ENCODE measurements at places on chromosomes 12 and 14.

DNA sequence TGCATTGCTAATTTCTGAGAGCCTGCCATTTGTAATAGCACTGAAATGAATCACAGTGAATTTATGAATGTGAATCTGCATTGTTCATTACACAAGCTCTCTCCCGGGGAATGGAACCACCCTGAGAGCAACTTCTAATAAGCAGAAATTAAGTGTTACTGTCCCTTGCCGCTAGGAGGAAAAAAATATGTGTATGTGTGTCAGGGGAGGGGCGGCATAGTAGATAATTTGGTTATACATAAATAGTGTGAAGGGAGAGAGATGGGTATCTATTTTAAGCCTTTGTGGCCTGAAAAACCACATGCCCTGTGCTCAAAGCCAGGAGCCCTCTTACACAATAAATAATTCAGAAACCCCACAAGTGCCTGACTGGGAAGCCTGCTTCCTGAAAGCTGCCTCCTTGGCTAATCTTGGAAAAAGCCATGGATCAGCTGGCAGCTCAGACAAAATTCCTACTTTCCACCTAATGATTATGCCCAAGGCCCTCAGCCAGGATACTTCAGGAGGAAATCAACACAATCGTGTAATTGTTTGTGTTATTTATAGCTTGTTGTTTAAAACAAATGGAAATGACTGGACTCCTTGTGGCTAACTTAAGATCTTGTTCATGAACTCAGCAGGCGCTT lies 366.2 kb upstream of the KITLG start:
- peak; percentile 35 for DNase-seq

- no peak for DNase-seq
Observed at GRCh38 chr12:89544022-89544421, 18.2 kb upstream of the POC1B start.

DNA sequence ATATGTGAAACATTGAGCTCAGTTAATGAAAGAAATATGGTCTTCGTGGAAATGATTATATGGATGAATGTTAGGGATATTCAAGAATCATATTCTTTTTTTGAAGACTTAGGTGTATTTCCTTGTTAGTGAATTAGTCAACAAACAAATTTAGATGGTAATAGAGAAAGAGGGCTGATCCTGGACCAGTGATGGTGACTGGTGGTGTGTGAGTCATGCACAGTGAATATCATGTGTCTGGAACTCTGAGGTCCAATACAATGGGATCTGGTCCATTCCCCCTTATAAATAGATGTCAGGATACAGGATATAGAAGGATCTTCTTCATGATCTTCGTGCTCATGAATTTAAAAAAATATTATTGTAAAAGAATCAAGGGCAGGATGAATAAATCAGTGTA lies 64.4 kb upstream of the RTL1 start:
- no peak for DNase-seq

DNA sequence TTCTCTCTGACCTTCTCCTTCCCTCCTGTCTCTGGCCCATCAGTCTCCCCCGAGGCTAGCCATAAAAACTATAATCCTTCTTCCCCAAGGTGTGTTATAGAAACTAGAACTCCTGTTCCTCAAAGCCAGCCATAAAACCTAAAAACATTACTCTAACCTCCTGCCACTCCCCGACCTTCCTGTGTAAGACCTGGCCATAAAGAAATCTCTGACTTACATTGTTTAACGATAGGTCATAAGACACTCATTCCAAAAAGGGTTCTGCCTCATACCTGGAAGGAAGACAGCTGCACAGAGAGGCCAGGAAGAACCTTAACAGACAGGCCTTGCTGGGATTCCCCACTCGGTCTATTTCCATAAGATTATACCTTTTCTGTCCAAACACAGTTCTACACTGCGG lies 70.9 kb upstream of the EEA1 start:
- DNase-seq: no peak
